Left ventricle myocardium inferior (tissue), 1 donor: ENCODE measurements at places on chromosomes 11 and 22. TPM values are rescaled to one million over a fixed set of nuclear protein-coding genes. Genes with fewer than 3 reads are reported as not detected.

DNA sequence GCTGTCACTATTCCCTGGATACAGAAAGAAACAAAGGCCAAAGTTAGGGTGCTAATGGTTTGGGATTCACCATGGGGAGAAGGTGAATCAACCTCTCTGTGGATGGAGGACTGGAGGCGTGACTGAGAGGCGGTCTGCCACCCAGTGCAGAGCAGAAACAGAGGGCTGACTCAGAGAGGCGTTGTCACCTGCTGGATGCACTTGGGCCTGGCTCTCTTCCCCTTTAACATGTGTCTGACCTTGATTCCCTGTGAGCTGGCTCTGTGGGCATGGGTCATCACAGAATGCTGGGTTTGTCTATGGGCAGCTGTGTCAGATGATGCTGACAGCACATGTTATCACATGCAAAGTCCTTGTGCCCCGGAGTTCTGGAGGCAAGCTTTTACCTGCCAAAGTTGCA, 75.9 kb downstream of the LDLRAD3 start:
- peaks cover 39% of the 10 kb centered on the region for H3K27me3 ChIP-seq
- H3K27ac ChIP-seq = no peak overlapping the region
- H3K36me3 ChIP-seq = no peaks in the 10 kb centered on the region
- peaks cover 13% of the 10 kb centered on the region for H3K4me1 ChIP-seq
- H3K4me3 ChIP-seq = no peak overlapping the region

The RIMBP3B gene
- total RNA-seq = not detected

The NPAS4 gene
- total RNA-seq = not detected

The ANO9 gene
- 0.11 TPM for total RNA-seq

The RAB3IL1 gene
- total RNA-seq = 9.5 TPM

DNA sequence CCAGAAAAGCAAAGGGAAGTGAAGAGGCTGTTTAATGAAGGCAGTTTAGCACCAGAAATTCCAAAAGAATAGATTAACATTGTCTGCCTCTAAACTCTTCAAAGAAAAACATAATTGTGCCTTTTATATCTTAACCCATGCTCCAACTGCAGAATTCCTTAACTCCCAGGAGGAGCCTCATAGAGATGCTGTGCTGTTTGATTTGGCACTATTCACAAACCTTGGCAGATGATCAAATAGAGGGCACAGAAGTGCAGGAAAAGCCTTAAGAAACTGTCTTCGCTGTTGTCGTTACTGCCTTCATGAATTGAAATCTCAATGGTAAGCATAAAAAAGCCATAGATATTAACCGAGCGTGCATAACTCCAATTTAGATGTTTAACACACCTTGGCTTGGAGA, 124.1 kb upstream of the MPPED2 start:
- no peak overlapping the region for H3K27ac ChIP-seq
- H3K36me3 ChIP-seq = no peaks in the 10 kb centered on the region
- no peak overlapping the region for H3K4me3 ChIP-seq
- DNase-seq = no peak
- H3K4me1 ChIP-seq = peaks cover 5% of the 10 kb centered on the region
- H3K27me3 ChIP-seq = no peaks in the 10 kb centered on the region

DNA sequence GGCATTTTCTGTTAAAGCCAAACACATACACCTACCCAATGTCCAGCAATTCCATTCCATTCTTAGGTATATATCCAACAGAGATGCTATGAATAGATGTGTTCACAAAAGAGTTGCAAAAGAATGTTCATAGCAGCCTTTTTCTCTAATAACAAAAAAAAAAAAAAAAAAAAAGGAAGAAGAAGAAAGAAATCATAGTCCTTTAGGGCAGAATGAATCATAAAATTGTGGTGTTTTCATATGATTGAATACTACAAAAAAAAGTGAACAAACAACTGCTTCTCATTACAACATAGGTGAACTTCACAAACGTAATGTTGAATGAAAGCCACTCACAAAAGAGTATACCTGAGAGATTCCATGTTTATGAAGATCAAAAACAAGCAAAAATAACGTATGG, 66.8 kb upstream of the GRK3 start:
- H3K4me3 ChIP-seq = no peak overlapping the region
- no peak for DNase-seq
- H3K36me3 ChIP-seq = no peaks in the 10 kb centered on the region
- H3K27me3 ChIP-seq = no peaks in the 10 kb centered on the region

DNA sequence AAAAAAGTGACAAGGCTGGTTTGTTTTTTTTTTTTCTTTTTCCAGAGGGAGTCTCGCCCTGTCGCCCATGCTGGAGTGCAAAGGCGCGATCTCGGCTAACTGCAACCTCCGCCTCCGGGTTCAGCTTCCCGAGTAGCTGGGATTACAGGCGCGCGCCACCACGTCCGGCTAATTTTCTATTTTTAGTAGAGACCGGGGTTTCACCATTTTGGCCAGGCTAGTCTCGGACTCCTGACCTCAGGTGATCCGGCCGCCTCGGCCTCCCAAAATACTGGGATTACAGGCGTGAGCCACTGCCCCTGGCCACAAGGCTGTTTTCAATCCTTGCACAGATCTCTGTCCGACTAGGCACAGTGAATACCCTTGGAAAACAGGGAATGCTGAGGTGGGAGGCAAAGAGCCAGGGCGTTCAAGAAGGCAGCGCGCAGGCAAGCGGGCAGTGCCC, 566 bp downstream of the ATP6V1E1 start:
- H3K36me3 ChIP-seq = peaks cover 11% of the 10 kb centered on the region
- DNase-seq = no peak
- peaks cover 50% of the 10 kb centered on the region for H3K4me1 ChIP-seq
- peak overlapping the region; percentile 93 for H3K27ac ChIP-seq

- H3K36me3 ChIP-seq = no peaks in the 10 kb centered on the region
- DNase-seq = no peak
These were observed 10.0 kb upstream of the ZNRF3 start for GRCh38 chr22:28873183-28873963.

- H3K27me3 ChIP-seq = no peaks in the 10 kb centered on the region
- no peak for DNase-seq
- H3K36me3 ChIP-seq = no peaks in the 10 kb centered on the region
- H3K27ac ChIP-seq = no peak overlapping the region
- no peak overlapping the region for H3K4me3 ChIP-seq
These were observed 80.3 kb downstream of the ME3 start for GRCh38 chr11:86592047-86592591.

The RBM4 gene
- 57.1 TPM for total RNA-seq

The KRTAP5-8 gene
- total RNA-seq = not detected

- no peak for DNase-seq
- peak overlapping the region; percentile 64 for H3K27ac ChIP-seq
- no peaks in the 10 kb centered on the region for H3K36me3 ChIP-seq
- H3K27me3 ChIP-seq = no peaks in the 10 kb centered on the region
- no peak overlapping the region for H3K4me3 ChIP-seq
These were observed 107.5 kb downstream of the USP35 start for GRCh38 chr11:78295991-78296930.

- no peak overlapping the region for H3K4me3 ChIP-seq
- H3K36me3 ChIP-seq = no peaks in the 10 kb centered on the region
- no peak overlapping the region for H3K27ac ChIP-seq
These were observed 14.8 kb upstream of the RPS3 start for GRCh38 chr11:75384438-75385080.
